T-helper 2 cell treated with Interferon-gamma antibody and Interleukin-4, amounts not matched to agents 5 μg/mL and 100 μg/mL, for 36 hours (primary cell): ENCODE measurements at places on chromosomes 7 and 10.
A peak's percentile ranks its signal among the peaks of the same experiment; 100 is the strongest.

- H3K36me3 ChIP-seq = no peaks in the 10 kb centered on the region
- H3K4me3 ChIP-seq = no peak overlapping the region
- DNase-seq = no peak
- no peak overlapping the region for H3K27ac ChIP-seq
These were observed 252.6 kb downstream of the SEC23IP start for GRCh38 chr10:120145107-120145506.

DNA sequence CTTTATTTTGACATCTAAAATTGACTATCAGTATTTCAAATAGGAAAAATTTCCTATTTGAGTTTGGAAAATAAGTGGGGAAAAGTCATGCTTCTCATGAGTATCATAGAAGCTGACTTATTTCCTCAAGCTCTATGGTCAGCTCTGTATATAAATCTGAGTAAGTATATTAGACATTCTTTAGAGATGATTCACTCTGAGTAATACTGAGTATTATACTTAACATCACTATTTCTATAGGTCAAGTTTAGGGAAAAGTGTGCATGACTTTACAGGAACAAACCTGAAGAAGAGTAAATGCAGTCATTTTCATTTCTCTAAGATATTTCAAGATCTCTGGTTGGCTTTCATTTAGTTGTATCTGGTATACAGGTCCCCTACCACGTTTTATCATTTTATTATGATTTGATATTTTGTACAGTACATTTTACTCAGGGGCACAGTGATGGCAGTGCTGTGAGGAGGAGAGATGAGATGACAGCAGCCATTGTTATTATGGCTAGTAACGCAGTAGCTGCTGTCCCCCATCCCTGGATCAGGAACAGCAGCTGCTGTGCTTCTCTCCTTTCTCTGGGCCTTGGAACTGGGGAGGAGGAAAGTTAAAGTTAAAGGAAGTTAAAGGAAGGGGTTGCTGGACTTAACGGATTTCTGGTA, 15.2 kb downstream of the SND1 start:
- H3K27ac ChIP-seq = peak overlapping the region; percentile 58
- no peak overlapping the region for H3K4me3 ChIP-seq
- no peak for DNase-seq
- peaks cover 27% of the 10 kb centered on the region for H3K4me1 ChIP-seq
- no peaks in the 10 kb centered on the region for H3K27me3 ChIP-seq

- H3K27ac ChIP-seq = no peak overlapping the region
- H3K4me1 ChIP-seq = no peaks in the 10 kb centered on the region
- no peak overlapping the region for H3K4me3 ChIP-seq
- H3K27me3 ChIP-seq = no peaks in the 10 kb centered on the region
These were observed 575.3 kb downstream of the IPMK start for GRCh38 chr10:57692255-57692980.

DNA sequence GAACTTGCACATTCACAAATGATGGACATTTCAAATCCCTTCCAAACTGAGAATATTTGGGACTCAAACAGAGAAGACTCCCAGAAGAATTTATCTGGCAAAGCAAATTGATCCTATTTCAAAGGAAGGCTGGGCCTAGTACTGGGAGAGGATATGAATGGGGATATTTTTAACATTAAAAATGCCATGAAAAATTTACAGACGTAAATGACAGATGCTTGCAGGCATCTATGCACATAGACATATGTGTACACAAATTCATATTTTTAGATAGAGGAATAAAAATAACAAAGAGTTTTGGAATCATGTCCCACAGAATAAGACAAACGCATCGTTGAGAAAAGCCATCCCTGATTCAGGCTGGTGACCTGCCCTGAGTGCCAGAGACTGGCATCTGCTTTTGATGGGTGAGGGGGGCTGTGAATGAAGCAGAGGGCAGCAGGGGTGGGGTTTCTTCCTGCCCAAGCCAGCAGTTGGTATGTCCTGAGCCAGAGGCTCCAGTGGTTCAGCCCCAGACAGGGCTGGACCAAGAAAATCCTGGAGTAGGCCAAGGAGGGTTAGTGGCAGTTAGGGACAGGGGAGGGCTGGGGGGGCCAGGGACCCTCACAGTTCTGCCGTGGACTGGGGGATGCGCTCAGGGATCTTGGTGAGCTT, 138.5 kb downstream of the SLIT1 start:
- H3K4me3 ChIP-seq = no peak overlapping the region
- no peak overlapping the region for H3K27ac ChIP-seq
- no peaks in the 10 kb centered on the region for H3K27me3 ChIP-seq
- H3K4me1 ChIP-seq = no peaks in the 10 kb centered on the region
- no peaks in the 10 kb centered on the region for H3K36me3 ChIP-seq
- DNase-seq = no peak

- H3K4me1 ChIP-seq = no peaks in the 10 kb centered on the region
- peaks cover 2% of the 10 kb centered on the region for H3K36me3 ChIP-seq
- H3K27ac ChIP-seq = no peak overlapping the region
- no peak for DNase-seq
These were observed 1203.5 kb downstream of the TYW1 start for GRCh38 chr7:68200051-68200670.

DNA sequence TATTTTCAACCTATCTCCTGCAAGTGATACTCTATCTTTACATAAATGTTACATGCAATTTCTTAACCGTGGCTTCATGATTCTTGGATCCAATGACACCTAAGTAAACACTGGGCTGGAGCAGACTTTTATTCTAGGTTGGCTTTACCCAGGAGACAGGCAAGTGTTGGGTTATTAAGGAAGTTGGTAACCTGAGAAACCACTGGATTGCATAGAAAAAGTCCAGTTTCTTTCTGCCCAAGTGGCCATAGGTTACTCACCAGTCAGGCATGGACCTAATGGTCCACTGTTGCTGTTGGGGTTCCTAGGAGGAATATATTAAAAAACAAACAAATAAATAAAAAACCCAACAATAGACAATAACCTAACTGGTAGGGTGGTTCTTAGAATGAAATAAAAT, 112.8 kb downstream of the SEMA3D start:
- no peak overlapping the region for H3K4me3 ChIP-seq
- no peak overlapping the region for H3K27ac ChIP-seq
- no peak for DNase-seq
- H3K4me1 ChIP-seq = no peaks in the 10 kb centered on the region
- no peaks in the 10 kb centered on the region for H3K27me3 ChIP-seq

DNA sequence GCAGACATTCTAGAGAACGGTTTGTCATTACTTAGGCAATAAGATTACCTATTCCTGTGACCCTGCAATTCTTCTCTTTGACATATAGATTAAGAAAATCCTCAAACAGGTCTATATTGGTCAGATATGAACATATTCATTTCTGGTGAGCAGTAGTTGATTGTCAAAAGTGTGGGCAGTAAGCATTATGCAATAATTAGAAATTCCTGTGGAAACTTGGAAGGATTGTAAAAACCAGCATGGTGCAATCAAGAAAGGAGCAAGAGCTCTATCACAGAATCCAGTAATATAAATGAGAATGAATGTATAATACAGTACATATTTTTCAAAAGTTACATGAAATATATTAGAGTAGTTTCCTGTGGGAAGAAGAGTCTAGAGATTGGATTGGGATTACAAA, 406.5 kb downstream of the SUGCT start:
- no peak overlapping the region for H3K27ac ChIP-seq
- DNase-seq = no peak
- H3K27me3 ChIP-seq = peaks cover 3% of the 10 kb centered on the region
- H3K4me1 ChIP-seq = no peaks in the 10 kb centered on the region

- H3K4me1 ChIP-seq = peaks cover 34% of the 10 kb centered on the region
- no peak for DNase-seq
- H3K4me3 ChIP-seq = no peak overlapping the region
- H3K27ac ChIP-seq = no peak overlapping the region
These were observed 106.1 kb downstream of the SND1 start for GRCh38 chr7:127758105-127758504.

DNA sequence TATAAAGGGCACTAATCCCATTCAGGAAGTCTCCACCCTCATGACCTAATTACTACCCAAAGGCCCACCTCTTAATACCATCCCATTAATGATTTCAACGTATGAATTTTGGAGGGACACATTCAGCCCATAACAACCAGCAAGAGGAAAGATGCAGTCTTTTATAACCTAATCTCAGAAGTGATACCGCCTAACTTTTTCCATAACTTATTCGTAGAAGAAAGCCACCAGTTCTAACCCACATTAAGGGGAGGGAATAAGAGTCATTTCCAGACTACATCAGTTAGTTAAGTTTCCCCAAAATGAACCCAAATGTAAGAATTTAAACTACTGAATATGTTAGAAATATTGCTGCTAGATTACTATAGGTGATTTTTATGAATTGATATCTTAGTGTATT, 32.1 kb upstream of the LHFPL3 start:
- no peaks in the 10 kb centered on the region for H3K4me1 ChIP-seq
- H3K36me3 ChIP-seq = no peaks in the 10 kb centered on the region
- DNase-seq = no peak
- no peaks in the 10 kb centered on the region for H3K27me3 ChIP-seq
- no peak overlapping the region for H3K27ac ChIP-seq

DNA sequence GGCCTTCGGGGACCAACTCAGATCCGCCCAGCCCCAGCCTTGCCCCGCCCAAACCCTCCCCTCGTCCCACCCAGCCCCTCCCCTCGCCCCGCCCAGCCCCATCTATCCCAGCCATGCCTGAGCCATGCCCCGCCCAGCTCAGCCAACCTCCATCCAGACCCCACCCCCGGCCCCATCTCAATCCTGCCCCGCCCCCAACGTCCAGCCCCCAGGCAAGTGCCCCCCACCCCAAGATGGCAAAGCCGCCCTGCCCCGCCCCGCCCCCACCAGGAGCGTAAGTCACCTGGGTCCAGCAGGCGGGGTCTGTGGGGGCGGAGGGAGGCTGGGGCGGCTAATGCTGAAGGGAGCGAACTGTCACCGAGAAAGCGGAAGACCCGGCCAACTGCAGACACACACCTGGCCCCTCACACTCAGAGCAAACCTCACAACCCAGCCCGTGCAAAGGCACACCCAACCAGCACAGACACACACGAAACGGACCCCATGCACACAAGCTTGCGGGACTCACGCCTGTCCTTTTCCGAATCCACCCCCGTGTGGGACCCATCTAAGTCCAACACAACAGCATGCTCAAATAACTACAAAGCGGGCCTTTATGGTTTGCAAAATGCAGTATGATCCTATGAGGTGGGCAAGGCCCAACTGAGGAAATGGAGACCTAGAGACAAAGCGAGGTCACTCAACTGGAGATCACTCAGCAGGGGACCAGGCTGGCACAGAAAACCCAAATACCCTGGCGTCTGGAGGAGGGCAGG, 11.5 kb upstream of the OGA start:
- DNase-seq = peak; percentile 49
- peak overlapping the region; percentile 93 for H3K27ac ChIP-seq
- no peaks in the 10 kb centered on the region for H3K27me3 ChIP-seq
- H3K4me1 ChIP-seq = peaks cover 42% of the 10 kb centered on the region
- peak overlapping the region; percentile 83 for H3K4me3 ChIP-seq

- H3K27me3 ChIP-seq = no peaks in the 10 kb centered on the region
- H3K4me3 ChIP-seq = no peak overlapping the region
- no peaks in the 10 kb centered on the region for H3K4me1 ChIP-seq
- DNase-seq = no peak
- no peaks in the 10 kb centered on the region for H3K36me3 ChIP-seq
These were observed 186.9 kb upstream of the PHYHIPL start for GRCh38 chr10:58989486-58990039.

GRCh38 chr7:15584575-15584974, 22.8 kb upstream of the AGMO start:
- no peak overlapping the region for H3K27ac ChIP-seq
- no peaks in the 10 kb centered on the region for H3K27me3 ChIP-seq
- H3K36me3 ChIP-seq = no peaks in the 10 kb centered on the region
- H3K4me3 ChIP-seq = no peak overlapping the region

DNA sequence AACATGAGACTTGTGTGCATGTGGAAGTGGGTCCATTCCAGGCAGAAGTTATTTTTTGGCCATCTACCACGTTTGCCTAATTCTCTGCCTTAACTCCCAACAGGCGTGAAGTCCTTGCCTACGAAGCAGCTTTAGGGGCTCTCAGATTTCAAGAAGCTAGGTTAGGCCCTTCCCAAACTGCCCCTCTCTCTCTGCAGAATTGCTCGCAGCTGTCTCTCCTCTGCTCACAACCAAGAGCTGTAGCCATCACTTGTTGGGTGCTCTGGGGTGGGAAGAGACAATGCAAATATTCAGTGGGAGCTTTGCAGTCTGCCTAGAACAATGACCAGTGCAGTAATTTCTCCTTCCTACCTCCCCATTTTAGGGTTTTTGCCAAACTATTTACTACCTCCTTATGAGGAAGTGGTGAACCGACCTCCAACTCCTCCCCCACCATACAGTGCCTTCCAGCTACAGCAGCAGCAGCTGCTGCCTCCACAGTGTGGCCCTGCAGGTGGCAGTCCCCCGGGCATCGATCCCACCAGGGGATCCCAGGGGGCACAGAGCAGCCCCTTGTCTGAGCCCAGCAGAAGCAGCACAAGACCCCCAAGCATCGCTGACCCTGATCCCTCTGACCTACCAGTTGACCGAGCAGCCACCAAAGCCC, 24.9 kb downstream of the CYP17A1 start:
- no peaks in the 10 kb centered on the region for H3K27me3 ChIP-seq
- peak overlapping the region; percentile 77 for H3K27ac ChIP-seq
- peaks cover 15% of the 10 kb centered on the region for H3K4me1 ChIP-seq
- DNase-seq = no peak

DNA sequence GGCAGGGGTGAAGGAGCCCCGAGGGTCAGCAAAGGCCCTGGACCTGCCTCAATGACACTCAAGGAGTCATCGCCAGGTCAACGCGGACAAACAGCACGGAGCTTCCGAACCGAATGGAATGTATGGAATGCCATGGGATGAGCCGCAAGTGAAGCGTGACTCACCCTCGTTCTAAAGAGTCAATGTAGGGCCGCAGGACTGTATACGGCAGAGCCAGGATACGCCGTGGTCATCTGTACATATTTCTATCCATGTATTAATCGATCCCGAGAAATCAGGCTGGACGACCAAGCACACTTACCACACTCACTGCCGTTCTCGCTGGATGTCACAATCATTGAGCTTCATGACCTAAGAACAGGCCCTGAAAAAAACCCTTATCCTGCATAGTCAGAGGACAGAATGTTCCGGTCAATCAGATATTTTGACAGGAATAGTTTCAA, 4.3 kb downstream of the SNX8 start:
- no peak for DNase-seq
- H3K27ac ChIP-seq = no peak overlapping the region

DNA sequence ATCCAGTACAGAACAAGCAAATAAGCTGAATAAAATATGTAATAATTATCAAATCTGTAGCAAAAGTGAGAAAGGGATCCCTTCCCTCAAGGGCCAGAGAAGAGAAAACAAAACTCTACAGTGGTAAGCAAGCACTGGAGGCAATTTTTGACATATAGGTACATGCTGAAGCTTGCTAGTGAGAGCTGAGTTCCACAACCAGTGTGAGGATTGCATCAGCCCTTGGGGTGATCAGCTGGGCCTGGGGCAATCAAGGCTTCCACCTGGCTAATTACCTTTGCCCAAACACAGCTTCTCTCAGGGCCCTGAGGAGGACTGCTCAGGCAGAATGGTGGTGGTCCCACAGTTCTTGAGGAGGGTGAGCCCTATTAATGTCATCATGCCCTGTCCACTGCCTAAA, 134.4 kb upstream of the DLX6 start:
- DNase-seq = no peak
- no peak overlapping the region for H3K27ac ChIP-seq
- H3K4me1 ChIP-seq = no peaks in the 10 kb centered on the region
